CD4-positive, alpha-beta T cell treated with Interleukin-1 beta for 1 hour (primary cell): ENCODE measurements at places on chromosomes 4 and X.

DNA sequence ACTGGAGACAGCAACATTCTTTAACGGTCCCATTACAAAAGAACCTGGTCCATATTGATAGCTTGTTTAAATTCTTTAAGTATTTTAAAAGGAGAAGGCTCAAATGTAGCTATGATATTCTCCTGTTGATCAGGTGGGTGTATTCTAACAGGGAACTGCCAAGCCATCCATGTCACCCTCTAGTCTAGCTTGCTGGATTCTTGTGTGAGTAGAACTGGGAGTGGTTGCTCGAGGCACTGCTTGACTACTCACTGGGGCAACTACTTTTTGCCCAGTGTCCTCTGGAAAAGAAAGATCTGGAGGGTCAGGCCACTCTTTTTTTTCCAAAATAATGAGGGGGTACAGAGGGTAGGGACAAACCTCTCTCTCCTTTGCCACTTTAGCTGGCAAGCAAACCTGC lies 155.1 kb downstream of the ZNF518B start:
- DNase-seq: no peak

DNA sequence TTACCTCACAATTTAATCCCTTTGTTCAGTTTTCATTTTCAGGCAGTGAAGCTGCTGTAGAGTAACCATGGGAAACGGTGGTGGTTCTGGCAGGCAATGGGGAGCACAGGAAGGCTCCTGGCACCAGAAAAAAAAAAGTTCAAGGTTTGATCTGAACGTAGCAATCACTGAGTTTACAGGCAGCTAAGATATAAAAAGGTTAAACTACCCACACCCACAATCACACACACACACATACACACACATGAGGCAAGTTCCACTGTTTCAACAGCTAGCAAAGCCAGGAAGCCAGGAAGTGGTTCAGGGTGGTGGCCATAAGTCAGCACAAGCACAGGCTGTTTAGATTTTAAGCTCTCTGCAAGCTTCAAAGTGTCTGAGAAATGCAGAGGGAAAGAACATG lies at the start of gene SULT1B1:
Gene SULT1B1, minus strand, starts transcription at position 166 of the 400 bp plus-strand sequence. CDS start 5,403 bp downstream, outside the sequence.
- peak; percentile 66 for DNase-seq

GRCh38 chr4:97235521-97235920 lies 907.8 kb downstream of the STPG2 start:
- no peak for DNase-seq

GRCh38 chrX:134026565-134027311 lies 41.3 kb upstream of the GPC3 start:
- DNase-seq: no peak

DNA sequence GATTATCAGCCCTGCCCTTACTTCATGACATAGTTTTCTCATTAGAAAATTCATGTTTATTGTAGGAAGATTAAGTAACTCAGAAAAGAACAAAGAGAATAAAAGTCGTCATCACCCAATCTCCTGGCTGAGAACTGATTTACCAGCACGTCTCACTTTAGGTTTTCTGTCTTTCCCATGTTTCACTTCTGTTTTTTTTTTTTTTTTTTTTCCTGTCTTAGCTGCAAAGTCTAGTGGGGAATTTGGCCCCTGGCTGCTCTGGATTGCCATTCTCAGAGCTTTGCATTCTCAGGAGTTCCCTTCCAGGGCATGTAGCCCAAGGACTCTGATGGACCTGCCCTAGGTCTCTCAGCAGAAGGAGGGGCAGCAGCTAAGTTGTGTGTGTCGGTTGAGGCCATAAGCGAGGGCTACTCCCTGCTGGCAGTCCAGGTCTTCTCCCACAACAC lies 57.8 kb downstream of the TMEM131L start:
- no peak for DNase-seq

- no peak for DNase-seq
These were observed 93.2 kb upstream of the FAM47B start for GRCh38 chrX:34849371-34849770.

DNA sequence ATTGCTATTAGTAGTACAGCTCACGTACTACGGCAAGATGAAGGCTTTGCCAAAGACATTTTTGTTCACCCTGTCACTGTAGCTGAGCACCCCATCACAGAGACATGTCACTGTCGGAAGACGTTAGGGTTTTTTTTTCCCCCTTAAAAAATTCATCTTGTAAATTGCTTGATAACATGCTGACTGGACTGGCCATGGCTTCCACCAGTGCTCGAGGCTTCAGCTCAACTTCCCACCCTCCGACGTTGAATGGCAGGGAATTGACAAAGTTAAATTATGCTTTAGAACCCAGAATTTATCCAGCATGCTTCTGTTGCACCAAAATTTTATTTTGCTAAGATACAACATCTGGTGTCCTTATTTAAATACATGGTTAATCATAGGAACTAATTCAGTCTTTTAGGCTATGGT lies 707 bp upstream of the OTUD4 start:
- no peak for DNase-seq

DNA sequence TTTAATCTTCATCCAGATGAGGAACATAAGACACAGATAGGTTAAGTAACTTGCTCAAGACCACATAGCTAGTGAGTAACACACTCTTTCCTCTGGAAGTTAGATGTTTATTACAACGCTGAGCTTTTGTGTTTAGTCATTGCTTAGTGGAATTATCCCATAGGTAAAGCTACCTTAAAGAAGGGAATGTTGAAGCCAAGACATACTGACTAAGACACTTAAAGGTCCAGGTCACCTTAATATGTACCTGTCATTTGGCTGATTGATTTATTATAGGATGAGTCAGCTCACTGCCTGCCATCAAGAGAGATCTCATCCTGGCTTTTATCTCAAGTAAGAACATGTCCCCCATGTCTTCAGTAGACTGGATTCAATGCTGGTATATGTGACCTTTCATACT lies 53.4 kb downstream of the KDR start:
- DNase-seq: no peak

DNA sequence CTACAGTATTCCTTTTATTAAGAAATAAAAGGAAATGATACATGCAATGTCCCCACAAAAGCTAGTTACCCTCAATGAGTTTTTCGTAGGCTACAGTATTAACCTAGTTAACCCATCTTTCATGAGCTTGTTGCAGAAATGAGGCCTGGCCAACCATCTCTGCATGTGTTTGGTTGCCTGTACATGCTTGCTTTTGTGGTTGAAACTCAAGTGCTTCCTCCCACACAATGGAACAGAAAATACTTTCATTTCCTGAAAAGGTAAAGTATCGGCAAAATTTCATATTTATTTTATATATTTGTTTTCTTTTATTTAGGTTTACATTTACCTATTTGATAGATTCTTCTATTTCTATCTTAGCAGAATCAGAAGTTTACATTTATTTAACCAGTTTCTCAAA lies 214.6 kb upstream of the FAM241A start:
- DNase-seq: no peak

DNA sequence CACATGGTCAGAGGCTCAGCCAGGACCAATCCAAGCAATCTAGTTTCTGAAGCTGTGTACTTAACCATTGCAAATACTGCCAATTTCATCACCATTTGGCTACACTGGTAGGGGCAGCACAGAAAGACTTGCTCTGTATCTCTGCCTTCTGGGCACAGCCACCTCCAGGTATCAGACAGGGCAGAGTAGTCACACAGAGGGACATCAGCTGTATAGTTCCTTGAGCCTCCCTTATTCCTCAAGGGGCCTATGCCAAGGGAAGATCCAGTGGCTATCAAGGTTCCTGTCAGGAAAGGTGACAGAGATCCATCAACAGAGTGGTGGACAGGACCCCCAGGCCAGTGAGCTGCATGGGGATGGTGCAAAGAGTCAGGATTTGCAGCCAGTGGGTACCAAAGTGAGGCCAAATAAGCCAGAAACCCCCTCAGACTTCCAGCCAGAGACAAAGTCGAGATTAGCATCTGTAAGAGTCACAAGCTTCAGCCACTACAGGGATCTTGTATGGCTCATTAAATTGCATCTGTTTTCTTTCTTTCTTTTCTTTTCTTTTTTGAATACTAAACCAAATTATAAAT lies 381.6 kb upstream of the CPEB2 start:
- DNase-seq: no peak

DNA sequence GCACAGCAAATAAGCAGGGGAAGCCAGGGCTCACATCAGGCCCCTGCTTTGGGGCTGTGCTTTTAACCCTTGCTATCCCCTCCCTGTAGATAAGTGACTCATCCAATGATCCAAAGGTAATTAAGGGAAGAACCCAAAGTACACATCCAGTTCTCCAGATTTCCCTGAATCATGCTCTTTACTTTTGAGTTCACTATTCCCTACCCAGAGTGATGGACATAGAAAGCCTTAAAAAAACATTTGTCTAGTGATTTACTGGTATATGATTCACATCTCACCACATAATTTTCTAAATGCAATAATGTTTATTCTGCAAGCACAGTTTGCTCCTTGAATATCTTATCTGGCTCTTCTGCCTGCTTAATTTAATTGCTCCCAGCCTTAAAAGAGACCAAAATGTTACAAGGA lies 136.2 kb downstream of the PPP3CA start:
- no peak for DNase-seq

- DNase-seq: no peak
These were observed at the start of gene SLC34A2 for GRCh38 chr4:25654971-25655963. Gene SLC34A2 (plus strand): TSS chr4:25655851. CDS start chr4:25662501, 6,650 bp downstream.

DNA sequence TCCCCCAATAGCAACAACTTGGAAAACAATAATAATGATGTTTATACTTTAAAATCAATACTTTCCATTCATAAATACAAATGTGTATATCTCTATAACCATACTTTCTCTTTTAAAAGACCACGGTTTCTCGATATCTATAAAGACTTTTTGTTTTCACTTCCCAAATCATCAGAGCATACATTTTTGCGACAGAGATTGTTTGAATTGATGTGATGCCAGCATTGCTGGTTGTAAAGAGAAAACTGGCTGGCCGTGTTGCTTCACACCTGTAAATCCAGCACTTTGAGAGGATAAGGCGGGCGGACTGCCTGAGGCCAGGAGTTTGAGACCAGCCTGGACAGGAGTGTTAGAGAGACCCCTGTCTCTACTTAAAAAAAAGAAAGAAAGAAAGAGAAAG lies 77.6 kb upstream of the ZNF518B start:
- no peak for DNase-seq

DNA sequence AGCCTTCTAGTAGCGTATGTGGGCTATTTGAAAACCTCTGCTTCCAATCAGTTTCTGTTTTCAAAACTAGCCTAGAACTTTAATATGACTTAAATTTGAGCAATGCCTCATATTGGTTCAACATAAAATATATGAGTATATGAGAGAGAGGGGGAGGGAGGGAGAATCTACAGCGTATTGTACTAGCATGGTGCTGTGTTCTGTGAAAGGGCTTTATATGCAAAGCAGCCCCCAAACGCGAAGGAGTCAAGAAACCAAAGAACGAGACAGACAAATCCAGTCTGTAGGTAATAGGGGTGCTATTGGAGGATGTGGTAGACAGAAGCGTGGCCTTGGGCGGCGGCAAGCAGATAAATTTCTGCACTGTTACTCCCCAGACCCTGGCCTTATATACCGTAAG lies 784 bp upstream of the ANXA5 start:
- peak; percentile 30 for DNase-seq

GRCh38 chr4:117770269-117771102 lies 263.8 kb upstream of the NDST3 start:
- no peak for DNase-seq

GRCh38 chr4:55617587-55618197 lies 18.4 kb downstream of the NMU start:
- DNase-seq: no peak

DNA sequence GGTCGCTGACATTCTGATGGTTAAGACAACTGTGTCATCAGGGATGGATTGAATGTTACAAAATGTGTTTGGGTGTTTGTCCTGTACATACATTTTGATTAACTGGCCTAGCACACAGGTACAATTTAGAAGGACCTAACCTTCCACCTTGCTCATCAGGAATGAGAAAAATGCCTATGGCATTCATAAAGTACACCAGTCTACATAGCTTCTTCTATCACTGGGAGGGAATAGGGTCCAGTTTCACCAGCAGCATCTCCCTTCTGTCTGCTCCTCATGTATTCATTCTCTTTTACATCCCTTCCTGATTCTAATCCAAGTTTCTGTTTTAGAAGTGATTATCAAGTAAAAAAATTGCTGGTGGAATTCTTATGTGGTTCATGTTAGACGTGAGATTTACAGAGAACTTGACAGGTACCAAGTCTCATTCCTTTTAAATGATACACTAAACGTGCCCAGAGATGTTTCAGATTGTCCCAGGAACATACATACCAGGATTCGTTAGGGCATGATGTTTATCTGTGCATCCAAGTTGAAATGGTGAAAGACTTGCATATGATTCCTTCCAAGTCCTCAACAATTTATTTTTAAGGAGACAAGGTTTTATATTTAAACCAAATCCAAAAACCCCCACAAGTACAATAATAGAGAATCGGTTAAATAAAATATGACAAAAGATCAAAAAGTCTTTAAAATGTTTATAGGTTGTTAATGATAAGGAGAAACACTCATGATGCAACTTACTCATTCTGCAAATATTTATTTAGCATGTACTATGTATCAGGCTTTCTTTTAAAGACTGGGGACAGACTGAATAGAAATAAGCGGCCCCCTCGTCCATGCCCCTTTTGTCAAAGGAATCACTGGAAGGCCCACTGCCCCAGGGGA lies 359.1 kb downstream of the ZNF674 start:
- DNase-seq: no peak

DNA sequence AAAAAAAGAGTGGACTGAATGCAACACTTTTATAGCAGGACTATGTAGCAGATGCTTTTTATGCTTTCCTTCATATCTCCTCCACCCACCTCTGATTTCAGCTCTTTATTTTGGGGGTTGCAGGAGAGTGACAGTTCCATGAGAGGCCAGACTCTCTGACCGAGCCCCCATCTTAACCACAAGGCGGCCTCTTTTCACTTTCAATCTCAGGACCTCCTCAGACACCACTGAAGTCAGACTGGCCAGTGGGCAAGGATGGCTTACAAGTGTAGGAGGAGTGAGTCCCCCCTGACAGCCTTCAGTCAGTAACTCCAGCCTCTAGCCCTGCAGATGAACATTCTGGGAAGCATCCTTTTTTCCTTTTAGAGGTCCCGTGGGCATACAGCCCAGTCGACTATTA lies 140.8 kb downstream of the FRAS1 start:
- DNase-seq: no peak

- DNase-seq: no peak
These were observed 348.5 kb upstream of the NR3C2 start for GRCh38 chr4:148790691-148791090.

DNA sequence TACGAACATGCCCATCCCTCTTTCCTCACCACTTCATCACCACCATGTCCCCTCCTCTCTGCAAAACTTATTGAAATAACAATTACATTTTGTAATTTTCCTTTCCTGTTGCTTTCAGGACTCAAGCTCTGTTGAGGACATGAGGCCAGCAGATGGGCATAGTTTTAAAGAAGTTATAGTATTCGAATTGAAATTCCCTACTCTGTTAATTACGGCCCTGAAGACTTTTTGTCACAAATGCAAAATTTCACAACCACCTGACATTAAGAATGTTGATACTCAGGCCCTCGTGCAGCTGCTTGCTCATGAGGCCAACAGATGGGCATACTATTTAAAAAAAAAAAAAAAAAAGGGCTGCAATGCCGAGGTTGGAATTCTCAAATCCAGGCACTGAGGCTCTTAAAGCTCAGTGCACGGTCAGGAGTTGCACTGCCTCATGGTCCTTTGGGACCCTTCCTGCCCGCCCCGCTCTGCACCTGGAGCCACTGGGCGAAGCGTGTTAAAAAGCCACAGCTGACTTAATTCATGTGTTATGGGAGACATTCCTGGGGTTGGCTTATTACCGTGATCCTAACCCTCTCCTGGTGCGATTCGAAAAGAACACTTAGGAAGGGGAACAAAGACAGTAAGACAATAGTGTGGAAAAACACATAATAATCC lies 34.2 kb upstream of the FAT1 start:
- DNase-seq: no peak
